ENCODE measurements at places on chromosomes 16 and 17.

GRCh38 chr16:72794986-72795385 lies 252.9 kb downstream of the ZFHX3 start:
- no peak for DNase-seq

DNA sequence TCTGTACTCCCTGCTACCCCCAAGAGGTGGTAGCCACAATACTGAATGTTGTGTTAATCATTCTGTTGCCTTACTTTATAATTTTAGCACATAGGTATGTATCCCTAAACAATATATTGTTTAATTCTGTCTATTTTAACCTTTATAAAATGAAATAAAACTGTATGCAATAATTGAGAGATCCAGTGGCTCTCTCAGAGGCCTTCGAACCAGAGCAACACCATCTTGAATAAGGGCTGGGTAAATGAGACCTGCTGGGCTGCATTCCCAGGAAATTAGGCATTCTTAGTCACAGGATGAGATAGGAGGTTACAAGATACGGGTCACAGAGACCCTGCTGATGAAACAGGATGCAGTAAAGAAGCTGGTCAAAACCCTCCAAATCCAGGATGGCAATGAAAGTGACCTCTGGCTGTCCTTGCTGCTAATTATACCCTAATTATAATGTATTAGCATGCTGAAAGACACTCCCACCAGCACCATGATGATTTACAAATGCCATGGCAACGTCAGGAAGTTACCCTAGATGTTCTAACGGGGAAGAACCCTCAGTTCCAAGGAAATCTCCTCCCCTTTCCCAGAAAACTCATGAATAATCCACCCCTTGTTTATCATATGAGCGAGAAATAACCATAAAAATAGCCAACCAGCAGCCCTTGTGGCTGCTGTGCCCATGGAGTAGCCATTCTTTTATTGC lies 2.0 kb upstream of the CANT1 start:
- DNase-seq, result no peak

DNA sequence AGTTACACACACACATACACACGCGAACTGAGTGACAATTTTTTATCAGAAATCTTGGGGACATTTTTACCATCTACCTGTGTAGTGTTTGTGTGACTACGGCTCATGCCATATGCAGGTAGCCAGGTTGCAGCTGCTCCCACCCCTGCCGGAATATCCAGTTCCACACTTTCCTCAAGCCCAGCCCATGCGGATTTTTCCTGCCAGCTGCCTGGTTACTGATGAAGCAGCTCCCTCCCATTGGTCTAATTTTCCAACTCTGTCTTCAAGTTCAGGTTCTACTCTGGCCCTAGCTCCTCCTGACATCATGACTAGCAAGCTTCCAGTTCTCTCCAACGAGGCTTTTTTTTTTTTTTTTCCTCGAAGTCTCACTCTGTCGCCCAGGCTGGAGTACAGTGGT lies 4.8 kb downstream of the GSG1L2 start:
- DNase-seq, result peak; percentile 25

DNA sequence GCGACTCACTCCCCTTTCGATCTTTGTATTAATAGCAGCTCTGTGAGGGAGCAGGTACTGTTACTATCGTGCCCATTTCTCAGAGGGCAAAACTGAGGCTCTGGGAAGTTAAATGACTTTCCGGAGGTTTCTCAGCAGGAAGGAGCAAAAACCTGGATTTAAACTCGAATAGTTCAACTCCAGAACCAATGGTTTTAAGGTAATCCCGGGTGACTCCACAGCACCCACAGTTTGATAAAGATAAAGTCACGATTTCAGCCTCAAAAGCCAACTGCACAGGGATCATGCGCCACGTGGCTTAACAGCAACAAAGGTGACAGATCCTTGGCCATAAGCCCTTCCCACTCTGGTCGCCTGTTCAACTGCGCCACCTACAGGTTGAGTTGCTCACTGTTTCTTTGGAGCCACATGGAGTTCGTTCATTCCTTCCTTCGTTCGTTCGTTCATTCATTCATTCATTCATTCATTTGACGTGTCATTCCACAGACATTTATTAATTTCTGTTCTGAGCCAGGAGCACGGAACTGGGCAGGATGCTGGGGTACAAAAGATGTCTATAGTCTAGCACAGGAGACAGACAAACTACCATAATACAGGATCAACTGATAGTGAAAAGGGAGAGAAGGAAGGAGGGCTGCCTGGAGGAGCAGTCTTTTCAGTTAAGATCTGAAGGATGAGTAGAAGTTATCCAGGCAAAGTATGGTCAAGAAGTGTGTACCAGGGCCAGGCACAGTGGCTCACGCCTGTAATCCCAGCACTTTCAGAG lies 134.8 kb downstream of the HS3ST2 start:
- peak; percentile 23 for DNase-seq

GRCh38 chr16:81210807-81211206 lies 27.7 kb upstream of the BCO1 start:
- DNase-seq, result no peak

GRCh38 chr17:13362341-13363122 lies 239.2 kb downstream of the HS3ST3A1 start:
- DNase-seq, result peak; percentile 47

DNA sequence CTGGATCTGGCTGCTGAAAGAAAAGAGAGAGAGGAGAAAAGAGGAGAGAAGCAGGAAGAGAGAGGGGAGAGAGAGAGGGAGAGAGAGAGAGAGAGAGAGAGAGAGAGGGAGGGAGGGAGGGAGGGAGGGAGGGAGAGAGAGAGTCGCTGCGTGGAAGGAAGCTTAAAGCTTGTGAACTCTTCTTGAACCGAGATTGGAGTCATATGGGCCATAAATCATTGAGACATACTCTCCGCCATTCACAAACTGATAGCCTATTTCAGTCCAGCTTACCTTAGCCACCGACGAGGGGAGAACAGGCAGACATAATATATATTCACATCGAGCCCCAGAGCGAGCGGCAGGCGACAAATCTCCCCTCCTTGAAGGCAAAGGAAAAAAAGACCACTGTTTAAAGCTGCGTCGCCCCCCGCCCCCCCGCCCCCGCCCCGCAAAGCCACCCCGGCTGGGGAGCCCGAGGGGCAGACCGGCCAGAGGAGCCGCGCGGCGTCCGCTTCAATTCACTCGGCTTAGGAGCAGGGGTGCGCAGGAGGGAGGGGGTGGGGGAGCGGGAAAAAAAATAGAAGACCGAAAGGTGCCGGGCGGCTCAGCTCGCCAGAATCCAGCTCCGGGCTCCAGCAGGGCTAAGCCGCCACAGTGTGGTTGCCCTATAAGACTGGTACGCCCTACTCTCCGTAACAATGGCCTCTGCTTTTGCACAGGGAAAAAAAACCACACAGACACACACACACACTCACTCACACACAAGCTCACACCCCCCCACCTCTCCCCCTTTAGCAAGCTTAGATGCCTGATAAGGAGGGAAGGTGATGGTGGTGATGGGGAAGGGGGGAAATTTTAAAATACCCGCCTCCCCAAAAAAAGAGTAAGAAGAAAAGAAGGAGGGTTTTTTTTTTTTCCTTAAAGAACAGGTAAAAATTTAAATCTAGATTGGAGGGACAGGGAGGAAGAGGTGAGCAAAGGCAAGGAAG lies 10.6 kb upstream of the HOXB2 start:
- peak; percentile 92 for DNase-seq

DNA sequence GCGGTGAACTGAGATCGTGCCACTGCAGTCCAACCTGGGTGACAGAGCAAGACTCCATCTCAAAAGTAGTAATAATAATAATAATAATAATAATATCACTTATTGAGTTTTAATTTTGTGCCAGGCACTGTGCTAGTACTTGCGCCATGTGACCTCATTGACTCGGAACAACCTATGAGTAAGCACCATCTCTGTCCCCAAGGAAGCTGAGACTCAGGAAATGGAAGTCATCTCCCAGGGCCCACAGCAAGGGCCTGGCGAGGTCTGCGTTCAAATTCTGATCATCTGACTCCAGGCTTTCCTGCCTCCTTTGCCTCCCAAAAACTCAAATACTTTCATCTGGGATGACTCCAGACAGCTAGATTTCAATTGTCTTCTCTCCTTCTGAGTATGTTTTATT lies 162.9 kb downstream of the SEC14L1 start:
- DNase-seq, result no peak

DNA sequence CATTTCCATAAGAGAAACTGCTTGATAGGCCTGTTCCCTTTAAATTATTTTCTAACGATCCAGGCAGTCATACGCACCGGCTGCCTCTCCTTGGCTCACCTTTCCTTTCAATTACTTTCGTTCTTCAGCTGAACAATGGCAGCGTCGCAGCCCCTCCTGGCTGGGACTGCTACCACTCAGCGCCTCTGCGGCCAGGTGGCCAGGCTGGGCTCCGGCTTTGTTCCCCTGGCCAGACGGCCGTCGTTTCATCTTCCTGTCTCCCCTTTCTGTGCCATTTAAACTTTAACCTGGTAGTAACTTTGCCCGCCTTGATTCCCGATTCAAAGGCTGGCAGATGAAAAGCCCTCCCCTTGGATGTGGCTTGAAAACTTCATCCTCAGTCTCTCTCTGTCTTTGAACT lies 79.0 kb downstream of the C16orf78 start:
- DNase-seq, result no peak

DNA sequence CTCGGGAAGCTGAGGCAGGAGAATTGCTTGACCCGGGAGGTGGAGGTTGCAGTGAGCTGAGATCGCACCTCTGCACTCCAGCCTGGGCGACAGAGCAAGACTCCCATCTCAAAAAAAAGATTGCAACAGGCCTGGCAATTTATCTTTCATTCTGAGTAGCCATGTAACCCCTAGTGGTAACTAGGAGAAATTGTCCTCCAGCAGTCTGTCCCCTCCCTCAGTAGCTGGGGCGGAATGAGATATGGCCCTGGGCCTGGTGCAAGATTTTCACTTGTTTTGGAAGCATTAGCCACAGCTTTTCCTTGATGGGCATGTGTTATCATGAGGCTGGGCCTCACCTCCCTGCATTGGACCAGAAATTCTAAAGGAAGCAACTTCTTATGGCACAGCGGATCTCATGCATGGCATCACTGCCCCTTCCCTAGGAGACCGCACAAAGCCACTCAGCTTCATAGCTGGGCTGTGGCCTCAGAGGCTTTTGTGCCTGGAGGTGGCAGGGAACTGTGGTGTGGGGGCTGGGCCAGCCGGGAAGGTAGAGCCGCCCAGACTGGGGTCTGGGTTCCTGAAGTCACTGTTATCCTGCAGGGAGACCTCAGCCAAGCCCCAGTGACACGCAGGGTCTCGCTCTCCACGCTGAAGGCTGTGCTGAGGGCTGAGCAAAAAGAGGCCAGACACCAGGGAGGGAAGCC lies 13.4 kb downstream of the NATD1 start:
- DNase-seq, result peak; percentile 26

All from astrocyte of the spinal cord (primary cell).